ENCODE measurements at places on chromosomes 2 and 18.
A peak's percentile ranks its signal among the peaks of the same experiment; 100 is the strongest.

GRCh38 chr18:13932285-13933025 is 17.1 kb upstream of the MC2R start:
- no peak for DNase-seq

DNA sequence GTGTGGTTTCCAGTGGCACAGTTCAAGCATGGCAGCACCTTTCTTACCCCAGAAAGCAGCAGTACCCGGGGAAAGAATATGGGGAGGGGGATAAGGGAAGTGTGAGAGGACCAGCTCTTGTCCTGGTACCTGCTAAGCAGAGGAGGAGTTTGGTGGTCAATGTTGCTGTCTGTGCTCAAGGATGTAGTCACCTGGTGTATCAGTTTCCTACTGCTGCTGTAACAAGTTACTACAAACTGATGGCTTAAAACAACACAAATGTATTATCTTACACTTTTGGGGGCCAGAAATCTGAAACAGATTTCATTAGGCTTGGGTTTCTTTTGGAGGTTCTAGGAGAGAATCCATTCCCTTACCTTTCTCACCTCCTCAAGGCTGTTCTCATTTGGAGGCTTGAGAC is 77.5 kb downstream of the VSNL1 start:
- no peak for DNase-seq

GRCh38 chr2:160371251-160372009 is 122.2 kb downstream of the RBMS1 start:
- DNase-seq, result no peak

DNA sequence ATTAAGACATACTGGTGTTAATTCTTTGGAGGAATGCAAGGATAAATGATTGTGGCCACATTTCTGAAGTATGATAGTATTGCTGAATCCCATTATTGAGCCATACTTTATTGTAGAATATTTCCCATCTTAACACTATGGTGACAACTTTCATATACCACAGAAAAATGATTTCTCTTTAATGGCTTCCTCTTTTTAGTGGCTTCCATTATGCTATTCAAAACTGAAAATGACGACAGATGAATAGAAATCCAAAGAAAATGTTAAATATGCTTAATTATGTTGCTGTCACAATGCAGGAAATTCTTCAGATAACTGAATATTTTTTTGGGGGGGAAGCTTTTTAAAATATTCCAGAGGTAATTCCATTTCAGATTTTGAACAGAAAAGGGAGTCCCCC is 88.9 kb upstream of the TMEM200C start:
- no peak for DNase-seq

DNA sequence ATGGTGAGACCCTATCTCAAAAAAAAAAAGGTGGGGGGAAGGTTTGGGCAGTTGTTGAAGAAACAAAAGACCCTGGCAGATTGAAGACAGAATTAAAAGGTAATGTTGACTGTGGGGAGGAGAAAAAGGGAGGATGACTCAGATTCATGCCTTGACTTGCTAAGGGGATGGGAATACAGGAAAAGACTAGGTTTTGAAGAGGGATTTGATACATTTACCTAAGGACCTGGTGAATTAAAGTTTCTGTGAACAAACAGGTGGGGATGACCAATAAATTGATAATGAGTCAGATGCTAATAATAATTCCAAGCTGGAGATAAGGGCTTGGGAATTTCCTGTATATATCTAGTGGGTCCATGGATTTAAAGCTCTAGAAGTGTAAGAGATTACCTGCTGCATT is 27.6 kb downstream of the TTR start:
- DNase-seq, result no peak

DNA sequence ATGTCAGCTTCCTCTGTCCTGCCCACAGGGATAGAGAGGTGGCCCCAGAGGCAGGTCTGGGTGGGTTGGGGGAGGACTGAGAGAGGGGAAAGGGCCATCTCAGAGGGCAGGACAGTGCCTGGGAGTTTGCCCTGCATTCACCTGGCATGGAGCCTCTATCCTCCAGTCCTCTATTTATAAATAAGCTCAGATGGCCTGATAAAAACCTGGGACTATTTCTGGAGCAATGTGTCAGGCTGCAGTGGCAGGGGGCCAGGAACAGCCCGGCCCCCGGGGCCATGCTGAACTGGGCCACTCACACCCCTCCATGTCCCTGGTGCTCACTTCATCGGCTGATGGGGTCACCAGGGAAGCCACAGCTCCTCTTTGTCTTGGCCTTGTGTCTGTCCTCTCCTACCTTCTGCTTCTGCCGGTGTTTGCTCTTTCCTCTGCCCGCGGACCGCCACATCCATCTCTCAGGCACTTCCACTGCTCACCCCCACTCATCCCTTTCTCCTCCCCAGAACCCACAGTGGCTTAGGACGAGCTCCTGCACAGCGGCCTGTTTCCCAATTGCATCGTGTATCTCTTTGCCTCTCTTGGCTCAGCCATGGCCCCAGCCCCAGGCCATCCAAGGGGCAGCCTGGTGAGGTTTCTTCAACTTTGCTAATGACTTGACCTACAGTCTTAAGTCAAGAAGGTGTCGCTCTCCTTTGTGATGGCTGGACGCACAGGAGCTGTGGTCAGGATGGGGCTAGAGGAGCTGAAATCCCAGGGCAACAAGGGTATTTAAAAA is 38.8 kb downstream of the SCTR start:
- DNase-seq, result no peak

- no peak for DNase-seq
Observed at GRCh38 chr2:121003391-121003790, 267.7 kb downstream of the GLI2 start.

DNA sequence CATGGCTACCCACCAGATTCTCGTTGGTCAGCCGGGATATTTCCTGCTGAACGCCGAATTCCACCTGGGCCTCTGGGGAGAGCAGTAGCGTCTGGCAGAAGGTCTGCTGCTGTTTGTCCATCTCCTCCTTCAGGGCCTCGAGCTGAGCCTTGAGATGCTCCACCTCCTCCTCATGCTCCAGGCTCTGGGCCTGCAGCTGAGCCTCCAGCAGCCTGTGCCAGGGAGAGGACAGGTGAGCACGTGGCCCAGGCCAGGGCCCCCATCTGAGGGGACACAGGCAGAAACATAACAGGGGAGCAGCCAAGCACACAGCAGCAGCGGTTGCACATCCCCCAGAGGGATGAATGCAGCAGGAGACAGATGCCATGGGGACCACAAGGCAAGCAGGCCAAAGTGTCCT is 40.1 kb upstream of the ACAA2 start:
- no peak for DNase-seq

DNA sequence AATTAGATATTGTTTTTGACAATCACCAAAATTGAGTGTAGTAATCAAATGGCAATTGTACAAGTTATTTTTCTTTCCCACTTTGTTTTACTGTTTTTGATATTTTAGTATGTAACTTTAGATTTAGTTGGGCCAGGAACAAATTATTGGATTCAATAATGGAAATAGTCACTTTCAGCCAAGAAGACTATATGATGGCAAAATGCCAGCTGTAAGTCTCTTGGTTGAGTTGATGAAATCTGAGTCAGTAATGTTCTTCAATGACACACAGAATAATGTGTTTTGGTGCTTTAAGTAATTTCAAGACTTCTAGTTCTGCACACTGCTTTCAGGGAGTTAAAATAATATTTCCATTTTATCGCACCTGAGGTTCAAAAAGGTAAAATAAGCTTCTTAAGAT is 2022.0 kb upstream of the CELF4 start:
- peak; percentile 23 for DNase-seq

DNA sequence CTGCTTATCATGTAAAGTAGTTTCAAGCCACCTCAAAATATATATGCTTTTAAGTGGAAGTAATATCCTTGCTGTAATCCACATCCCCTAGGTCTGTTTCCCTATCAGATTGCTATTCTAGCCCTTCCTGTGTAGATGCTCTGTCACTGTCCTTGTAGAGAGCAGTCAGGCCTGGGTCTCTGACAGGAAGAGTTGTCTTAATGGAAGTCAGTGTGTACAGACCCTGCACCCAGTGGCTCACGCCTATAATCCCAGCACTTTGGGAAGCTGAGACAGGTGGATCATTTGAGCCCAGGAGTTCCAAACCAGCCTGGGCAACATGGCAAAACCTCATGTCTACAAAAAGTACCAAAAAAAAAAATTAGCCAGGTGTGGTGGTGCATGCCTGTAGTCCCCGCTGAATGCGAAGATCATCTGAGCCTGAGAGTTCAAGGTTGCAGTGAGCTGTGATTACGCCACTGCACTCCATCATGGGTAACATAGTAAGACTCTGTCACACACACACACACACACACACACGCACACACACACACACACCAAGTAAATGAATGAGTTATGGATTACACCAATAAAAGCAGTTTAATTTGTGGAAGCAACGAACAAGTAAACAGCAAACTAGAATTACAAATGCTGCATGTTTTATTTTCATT is 70.2 kb upstream of the DSC1 start:
- no peak for DNase-seq

DNA sequence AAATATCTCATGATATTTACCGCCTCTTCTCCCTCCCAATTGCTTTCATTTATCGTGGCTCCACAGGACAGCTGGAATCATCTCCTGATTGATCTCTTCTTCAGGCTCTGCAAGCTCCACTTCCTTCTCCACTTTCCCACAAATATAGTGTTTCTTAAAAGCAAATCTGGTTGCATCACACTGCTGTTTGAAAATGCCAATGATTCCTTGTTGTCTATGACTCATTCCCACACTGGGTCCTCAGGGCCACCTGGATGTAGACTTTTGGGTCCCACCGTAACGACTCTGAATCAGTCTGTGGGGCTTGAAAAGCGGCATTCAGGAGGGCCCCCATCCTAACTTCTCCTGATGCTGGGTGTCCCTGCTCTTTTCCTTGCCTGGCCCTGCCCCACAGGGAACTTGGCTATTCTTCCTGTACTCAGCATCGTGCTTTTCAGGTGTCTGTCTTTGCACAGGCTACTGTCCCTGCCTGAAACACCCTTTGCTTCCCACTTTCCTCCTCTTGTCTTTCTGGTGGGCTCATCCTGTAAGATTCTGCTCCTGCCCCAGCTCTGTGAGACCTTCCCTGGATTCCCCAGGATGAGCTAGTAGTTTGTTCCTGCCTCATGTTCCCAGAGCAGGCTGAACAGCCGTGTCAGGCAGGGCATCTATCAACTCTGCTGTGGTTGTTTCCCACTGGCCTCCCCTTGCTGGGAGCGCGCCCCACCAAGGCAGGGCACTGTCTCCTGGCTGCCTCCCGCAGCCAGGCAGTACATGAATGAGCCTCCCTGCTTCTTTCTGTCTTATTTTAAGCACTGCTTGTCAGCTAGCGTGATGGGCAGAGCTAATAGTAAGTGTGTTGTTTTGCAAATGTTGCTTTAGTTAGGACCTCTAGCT is 111.9 kb downstream of the KCTD1 start:
- peak; percentile 94 for DNase-seq

GRCh38 chr2:214465363-214466146 is 54.7 kb downstream of the VWC2L start:
- peak; percentile 6 for DNase-seq

GRCh38 chr2:11254100-11254536 is 90.3 kb downstream of the ROCK2 start:
- no peak for DNase-seq

DNA sequence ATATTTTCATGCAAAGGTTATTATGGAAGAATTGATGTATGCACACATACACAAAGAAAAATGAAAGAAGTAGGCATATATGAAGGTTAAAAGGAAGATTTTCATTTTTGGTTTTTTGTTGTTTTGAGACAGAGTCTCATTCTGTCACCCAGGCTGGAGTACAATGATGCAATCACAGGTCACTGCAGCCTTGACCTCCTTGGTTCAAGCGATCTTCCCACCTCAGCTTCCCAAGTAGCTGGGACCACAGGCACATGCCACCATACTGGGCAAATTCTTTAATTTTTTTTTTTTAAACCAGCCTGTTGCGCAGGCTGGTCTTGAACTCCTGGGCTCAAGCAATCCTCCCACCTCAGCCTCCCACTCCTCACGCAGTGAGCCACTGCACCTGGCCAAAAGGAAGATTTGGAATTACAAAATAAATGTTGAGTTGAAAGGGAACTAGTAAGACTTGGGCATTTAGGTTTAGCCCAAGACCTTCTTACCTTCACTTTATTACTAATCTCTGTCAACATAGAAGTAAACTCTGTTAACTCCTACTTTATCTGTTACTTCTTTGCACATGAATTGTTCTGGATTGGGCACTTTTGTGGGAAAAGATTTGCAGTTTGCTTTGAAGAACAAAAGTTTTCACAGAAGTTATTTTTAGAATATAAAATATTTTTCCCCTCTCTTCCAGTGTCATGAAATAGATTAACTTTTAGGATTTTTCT is 31.7 kb upstream of the NBEAL1 start:
- no peak for DNase-seq

- DNase-seq, result peak; percentile 34
Observed at GRCh38 chr2:12177455-12178288, 431.2 kb downstream of the LPIN1 start.

DNA sequence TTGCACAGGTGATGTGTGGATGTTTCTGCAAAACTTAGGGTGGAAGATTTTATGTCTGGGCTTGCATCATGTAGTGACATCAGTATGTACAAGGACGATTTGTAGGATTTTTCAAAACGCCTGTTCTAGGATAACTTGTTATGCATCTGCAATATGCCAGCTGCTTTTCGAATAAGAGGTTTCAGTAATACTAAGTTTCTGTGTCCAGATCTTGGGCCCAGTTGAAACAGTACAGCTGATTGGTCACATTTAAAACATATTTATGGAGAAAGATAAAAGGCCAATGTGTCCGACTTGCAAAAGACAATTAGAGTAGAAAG is 1.2 kb downstream of the PTPN4 start:
- DNase-seq, result peak; percentile 18

- DNase-seq, result no peak
Observed at GRCh38 chr18:62152844-62153243, 34.0 kb downstream of the PIGN start.

DNA sequence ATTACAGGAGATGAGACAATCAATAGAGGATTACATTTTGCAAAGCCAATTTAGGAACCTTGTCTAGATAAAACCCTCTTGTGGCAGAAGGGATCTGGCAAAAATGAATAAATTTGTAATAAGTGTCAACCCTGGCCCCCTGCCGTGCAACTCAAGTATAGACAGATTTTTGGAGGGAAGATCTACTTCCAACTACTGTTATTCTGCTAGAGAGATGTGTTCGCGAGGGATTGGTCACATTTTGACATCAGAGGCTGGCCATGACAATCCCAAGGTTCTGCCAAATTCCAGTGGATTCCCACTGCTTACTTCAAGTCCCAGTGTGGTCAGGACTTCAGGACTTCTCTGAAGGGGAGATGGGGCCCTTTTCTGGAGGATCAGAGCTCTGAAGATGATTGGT is 192.6 kb downstream of the SH3RF3 start:
- peak; percentile 44 for DNase-seq

GRCh38 chr2:41933585-41934320 is 114.1 kb upstream of the PKDCC start:
- peak; percentile 97 for DNase-seq
